ENCODE measurements at places on chromosomes 7 and 10. TPM values are rescaled to one million over a fixed set of nuclear protein-coding genes. Genes with fewer than 3 reads are reported as not detected.

DNA sequence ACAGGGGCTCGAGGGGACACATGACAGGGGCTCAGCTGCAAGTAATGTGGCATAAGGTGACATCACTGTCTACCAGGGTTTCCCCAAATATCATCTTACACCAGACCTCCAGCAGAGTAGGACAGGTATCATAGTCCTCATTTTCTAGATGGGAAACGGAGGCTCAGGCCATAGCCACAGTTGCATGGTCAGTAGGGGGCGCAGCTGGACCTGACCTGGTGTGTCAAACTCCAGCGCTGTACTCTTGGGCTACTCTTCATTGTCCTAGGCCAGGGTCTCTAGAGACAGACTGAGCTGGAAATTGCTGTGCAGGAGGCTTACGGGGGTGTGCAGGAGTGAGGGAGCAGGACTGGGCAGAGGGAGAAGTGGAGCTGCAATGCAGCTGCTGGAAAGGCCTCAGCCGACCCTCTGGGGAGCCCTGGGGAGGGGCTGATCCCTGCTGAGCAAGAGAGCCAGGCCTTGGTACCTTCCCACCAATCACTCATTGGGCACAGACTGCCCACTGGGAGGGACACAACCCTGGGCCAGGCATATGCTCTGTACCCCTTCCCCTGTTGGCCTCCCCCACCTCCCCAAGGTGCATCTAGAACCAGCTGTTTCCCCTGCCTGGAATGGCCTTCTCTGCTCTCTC is 89.9 kb downstream of the CDH23 start:
- DNase-seq, result no peak

DNA sequence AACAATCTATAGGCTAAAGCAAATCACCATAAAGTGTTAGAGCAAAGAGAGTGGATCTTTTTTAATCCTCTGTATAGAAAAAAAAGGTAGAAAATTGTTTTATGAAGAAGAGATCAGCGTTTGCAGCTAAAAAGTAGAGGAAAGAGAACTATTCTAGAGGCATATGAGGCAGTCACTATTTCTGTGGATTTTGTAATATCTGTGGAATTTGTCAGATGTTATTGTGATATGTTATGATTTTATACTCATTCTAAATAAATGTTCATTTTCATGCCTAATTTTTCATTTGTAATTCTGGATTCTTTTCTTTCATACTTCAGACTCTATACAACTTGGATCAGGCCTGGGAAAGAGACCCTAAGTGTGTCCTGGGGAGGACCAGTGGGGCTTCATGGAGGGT is 295.0 kb upstream of the LYZL1 start:
- DNase-seq, result no peak

DNA sequence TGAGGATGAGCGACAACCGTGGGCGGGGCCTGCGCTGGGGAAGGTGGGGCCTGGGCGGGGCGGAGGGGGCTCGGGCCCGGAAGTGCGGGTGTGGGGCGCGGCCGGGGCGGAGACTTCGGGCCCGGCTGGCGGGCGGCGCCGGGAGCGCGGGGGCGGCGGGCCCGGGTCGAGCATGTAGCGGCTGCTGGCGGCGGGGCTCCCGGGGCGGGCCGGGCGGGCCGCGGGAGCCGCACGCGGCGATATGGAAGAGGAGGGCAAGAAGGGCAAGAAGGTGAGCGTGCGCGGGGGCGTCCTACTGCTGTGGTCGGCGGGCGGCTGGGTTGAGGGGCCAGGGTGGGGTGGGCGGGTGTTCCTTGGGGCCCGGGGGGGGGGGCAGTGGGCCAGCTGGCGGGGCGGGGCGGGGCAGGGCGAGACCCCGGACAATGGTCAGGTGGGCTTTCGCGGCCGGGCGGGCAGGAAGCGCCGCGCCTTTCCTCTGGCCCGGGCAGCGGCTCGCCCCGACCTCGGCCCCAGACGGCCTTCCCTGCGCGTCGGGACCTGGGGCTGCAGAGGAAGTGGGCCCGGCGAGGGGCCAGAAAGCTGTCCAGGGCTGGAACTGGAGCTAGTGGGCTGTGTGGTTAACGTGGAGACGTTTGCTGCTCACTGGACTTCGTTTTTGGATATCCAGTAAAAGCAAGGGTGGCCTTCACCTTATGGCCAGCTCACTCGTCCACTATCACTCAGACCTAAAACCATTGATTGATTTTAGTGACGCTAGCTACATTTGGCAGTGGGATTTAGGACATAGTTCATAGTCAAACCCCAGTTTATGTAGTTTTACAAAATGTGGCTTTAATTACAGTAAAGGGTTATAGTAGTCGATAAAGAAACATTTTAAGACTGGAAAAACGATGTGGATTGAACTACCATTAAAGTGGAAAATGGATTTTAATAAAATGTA is at the start of gene CCM2:
TSS of gene CCM2 (plus strand) at position 109 of the 940 bp plus-strand sequence. CDS start at position 242, 133 bp downstream.
- DNase-seq, result no peak

DNA sequence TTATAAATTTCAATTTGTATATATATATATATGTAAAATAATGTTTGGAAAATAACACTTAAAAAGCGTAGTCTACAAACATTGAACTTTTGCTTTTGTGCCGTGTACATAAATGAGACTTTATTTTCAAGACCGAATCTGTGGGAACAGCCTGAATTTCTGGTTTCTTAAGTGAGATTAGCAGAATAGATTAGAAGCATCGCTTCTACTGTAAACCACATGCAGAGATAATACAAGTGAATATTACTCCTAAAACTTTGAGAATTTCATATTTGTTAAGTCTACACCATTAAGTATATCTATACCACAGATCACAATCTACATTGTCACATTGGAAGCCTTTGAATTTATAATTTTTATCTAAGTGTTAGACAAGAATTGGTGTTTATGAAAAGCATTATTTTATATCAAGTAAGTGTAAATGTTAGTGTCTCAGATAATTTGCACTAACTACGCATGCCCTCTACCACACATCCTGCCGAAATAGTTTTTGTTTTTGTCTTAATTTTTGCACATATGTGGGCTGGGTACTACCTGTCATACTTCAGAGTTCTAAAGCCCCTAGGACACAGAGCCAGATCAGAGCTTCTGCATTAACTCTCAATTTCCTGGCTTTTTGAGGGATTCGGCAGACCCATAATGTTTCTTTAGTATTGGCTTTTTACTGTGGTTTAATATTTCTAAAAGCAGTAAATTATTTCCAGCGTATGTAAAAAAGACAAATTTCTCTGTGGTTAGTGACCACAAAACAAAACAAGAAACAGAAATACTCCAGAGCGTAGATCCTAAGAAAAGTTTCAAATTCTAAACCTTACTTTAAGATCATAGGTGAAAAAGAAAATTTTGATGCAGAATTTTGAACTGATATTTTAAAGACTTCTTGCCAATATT is 20.0 kb downstream of the TWIST1 start:
- DNase-seq, result no peak

Gene ZNF804B
- 4.2 TPM for total RNA-seq

Gene ANKRD30A
- total RNA-seq, result not detected

Gene UNCX
- not detected for total RNA-seq
